HCT116 (cell line): ENCODE measurements at places on chromosomes 2 and 18. TPM values are rescaled to one million over a fixed set of nuclear protein-coding genes. Genes with fewer than 3 reads are reported as not detected.
A peak's percentile ranks its signal among the peaks of the same experiment; 100 is the strongest.

VWA3B gene
- 0.47 TPM for total RNA-seq

CNOT9 gene
- total RNA-seq: 65.7 TPM

HJURP gene
- total RNA-seq: 64.1 TPM

CDH19 gene
- total RNA-seq: not detected

ST6GAL2 gene
- not detected for total RNA-seq

CYRIA gene
- total RNA-seq: 0.44 TPM

CHST9 gene
- total RNA-seq: not detected

MAP3K19 gene
- total RNA-seq: not detected

HOXD8 gene
- total RNA-seq: 6.0 TPM

SP140 gene
- 2.6 TPM for total RNA-seq

SPATA3 gene
- not detected for total RNA-seq

UBE2F gene
- total RNA-seq: 32.8 TPM

BOLL gene
- not detected for total RNA-seq

- DNase-seq: no peak
Observed at GRCh38 chr2:45919711-45920111, 268.2 kb downstream of the PRKCE start.

- DNase-seq: no peak
Observed at GRCh38 chr2:46964835-46965560, 49.4 kb upstream of the MCFD2 start.

GRCh38 chr2:134564549-134564948, 154.3 kb downstream of the TMEM163 start:
- no peak for DNase-seq

- DNase-seq: no peak
Observed at GRCh38 chr18:4640349-4641012, 185.4 kb upstream of the DLGAP1 start.

DNA sequence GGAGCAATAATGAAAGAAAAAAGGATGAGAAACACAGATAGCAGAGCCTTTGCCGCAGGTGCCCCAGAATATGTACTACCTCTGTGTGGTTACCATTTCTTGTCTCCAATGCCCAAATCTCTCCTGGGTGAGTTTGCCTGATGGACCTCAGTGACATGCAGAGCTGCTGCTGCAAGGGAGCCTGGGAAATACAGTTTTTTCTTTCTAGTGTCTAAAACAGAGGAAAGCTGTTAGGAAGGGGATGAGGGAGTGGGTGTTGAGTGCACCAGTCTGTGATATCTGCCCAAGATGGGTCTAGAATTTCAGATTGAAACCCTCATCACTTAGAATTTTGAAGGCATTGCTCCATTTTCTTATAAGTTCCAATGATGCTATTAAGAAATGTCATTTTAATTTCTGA, 9.9 kb upstream of the MBOAT2 start:
- no peak for DNase-seq

GRCh38 chr18:74268933-74269620, 22.7 kb downstream of the CYB5A start:
- DNase-seq: no peak

- DNase-seq: no peak
Observed at GRCh38 chr2:45285771-45286390, 276.6 kb upstream of the SIX2 start.

DNA sequence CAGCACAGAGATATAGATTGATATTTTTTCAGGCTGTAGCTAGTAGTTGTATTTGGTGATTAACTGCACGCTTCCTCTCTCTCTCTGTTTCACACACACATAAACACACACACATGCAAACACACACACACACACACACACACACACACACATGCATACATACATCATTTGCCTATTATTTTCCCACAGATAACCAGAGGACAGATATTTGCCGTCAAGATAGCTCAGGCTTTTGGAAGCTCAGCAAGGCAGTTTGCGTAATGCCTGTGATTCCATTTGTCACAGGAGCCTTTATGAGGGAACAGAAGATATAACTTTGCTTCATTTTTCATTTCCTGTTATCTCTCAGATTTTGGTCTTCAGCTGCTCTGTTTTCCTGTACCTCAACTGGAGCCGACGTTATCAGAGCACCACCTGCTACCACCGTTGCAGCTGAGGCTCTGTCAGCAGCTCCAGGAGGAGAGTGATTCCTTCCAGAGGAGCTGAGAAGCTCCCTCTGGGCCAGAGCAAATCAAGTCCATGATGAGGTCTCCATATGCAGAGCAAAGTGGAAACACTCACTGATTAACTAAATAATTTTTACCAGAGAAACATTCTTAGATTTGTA, 341.9 kb upstream of the PIK3C3 start:
- DNase-seq: no peak

DNA sequence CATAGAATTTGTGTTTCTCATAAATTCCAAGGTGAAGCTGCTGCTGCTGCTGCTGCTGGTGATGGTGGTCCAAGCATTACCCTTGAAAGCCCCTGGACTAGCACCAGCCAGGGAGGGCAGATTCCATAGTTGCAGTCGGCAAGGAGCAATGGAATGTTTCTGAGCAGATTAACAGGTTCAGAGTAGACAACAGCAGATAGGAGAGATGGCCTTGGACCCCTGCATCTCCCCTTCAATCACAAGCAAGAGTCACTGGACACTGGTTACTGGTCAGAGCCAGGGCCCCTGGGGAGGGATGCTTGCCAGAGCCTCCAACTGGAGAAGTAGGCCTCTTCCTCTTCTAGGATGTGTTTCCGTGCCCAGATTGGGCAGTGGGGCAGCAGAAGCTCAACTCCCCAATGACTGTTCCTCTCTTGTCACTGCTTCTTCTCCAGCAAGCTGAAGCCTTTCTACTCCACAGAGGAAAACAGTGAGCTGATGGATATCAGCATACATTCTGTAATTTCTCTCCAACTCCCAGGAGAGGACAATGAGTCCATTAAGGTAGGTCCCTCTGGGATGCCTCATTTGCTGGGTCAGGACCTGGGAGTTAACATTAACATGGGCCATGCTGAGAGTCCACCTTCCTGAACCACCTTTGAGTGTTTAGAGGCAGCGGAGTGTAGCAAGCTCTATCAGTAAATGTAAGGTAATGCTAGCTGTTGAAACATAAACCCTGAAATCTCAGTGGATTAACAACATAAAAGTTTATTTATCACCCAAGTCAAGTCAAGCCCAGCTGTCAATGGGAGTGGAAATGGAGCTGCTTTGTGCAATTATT, 35.3 kb downstream of the MROH2A start:
- no peak for DNase-seq

DNA sequence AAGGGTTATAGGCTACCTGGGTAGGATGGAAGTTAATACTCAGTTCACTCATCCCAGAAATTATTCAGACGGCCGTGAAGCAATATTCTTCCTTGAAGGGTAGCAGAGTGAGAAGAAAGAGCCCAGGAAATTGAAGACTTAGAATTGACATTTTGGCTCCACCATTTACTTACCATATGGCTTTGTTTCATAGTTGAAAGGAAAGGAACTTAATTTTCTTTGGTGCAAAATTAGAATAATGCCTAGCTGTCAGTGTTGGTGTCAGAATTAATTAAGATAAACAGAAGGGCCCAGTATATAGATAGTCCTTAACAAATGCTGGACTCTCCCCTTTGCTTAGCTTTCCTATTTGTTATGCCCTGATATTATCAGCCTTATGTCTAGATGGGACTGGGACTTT, 263.2 kb downstream of the KCNJ3 start:
- DNase-seq: no peak

GRCh38 chr2:70397186-70397585, 95.3 kb upstream of the FAM136A start:
- DNase-seq: no peak

GRCh38 chr2:74439803-74440377, 1.8 kb downstream of the RTKN start:
- no peak for DNase-seq

DNA sequence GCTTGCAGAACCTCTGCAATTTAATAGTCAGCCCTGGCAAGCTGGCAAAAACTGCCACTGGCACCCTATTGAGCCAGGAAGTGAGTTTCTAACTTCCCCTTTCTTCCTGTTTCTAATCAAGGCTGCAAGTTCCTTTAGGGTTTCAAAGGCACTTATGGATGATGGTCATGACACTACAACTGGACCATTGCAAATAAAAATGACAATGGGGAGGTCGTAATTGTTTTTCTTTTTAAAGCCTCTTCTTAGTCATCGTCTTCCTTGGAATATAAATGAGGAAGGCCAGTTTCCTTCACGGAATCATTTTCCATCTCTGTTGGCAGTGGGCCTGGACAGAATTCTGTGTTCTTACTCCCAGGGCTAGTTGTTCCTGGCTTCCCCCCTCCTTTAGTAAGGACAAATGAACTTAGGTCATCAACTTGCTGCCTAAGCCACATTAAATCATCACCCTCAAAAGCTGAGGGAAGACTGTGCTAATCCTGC, 35.8 kb downstream of the SH3RF3 start:
- DNase-seq: no peak

DNA sequence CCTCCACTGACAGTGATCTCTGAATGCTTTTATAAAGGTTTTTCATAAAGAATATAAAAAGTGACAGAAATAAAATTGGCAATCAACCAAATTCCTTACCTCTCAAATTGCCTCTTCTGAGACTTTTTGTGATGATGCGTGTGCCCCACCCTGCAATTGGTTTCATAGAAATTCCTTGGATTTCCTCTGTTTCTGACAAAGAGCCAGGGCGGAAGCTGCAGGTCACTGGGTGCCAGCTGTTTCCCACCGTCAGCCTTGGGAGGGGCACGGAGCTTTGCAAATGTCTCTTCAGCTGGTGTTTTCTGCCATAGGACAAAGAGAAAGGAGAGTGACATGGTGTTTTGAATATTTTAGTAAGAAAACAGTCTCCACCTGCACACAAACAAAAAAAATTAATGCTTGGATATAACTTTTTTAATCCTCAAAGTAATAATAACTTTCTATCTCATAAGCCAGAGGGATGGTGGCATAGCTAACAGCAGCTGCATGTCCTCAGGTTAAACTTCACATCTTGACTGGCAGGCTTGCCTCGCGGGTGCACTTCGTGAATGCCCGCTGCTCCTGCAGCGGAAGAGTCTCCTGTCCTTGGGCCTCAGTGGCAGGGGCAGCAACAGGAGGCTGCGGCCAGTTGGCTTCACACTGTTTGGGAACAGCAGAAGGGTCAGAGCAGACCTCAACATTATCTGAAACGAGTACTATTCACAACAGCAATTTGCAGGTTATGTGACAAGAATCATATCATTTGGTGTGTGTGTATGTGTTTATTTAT, 24.7 kb downstream of the AGAP1 start:
- no peak for DNase-seq

DNA sequence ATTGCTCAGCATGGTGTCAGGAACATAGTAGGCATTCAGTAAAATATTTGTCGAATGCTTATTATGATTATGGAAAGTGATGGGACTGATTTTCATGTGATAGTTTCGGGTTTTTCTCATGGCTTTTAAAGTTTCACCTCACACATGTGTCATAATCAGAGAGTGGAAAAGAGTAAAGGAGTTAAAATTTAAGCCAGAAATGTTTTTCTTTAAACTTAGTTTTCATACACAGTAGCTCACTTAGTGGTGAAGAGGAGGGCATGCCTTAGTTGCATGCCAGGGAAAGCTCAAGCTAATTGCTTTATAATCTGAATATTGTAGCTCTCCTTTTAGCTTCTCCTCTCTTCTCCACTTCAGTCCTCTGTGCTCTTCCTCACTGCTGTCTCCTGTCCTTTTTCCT, 38.0 kb downstream of the EHBP1 start:
- no peak for DNase-seq

DNA sequence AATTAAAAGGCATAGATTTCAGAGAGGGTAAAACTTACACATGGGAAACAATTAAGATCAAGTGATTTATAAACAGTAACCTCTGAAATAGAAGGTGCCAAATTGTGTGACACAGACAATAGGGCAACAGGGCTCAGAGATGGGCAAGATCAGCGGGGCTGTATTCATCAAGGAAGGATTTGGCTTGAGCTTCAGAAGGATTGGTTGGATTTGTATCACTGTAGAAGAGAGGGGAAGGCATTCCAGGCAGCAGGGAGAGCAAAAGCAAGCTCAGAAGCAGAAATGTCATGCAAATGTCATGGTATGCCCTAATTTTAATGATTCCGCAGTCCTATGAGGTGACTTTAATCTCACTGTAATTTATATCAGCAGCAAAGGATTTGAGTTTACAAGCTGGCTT, 415.0 kb upstream of the NRP2 start:
- no peak for DNase-seq

- no peak for DNase-seq
Observed at GRCh38 chr2:105432749-105433148, 33.9 kb upstream of the FHL2 start.

DNA sequence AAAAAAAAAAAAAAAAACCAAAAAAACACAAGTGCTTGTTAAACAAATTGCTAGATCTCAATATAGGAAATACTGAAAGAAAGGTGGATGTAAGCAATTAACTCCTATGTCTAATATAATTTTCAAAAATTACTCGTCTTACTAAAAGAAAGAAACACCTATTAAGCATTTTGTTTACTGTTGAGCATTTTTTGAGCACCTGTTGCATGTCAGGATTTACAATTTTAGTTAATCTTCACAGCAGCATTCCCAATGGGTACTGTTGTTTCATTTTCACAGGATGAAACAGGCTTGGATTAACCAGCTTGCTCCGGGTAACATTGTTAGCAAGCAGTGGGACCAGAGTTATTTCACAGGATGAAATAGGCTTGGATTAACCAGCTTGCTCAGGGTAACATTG, 4.8 kb downstream of the ZNF638 start:
- DNase-seq: no peak

- DNase-seq: no peak
Observed at GRCh38 chr2:86050301-86050700, 55.4 kb downstream of the POLR1A start.

DNA sequence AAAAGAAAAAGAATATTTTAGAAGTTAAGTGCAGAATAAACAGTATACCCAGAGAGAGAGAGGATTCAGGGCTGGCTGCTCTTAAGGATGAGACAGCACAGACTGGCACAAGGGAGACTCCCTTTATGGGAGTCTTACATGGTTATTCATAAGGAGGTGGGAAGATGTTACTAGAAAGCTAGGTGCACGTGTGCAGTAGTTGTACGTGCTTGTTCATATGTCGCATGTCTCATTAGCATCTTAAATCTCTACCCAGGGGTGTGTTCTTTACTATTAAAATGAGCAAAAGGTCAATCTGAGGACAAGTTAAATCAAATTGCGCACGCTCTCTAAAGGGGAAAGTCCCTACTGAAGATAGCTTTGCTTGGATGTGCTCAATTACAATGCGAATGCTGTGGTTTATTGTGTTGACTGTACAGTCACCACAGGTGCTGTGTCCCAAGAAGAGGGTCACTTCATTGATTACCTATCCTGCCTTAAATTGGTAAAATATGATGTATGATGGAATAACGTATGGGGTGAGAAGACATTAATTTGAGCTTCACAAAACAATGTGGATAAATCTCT, 368.0 kb upstream of the SPHKAP start:
- DNase-seq: no peak

GRCh38 chr2:56209701-56210100, 25.9 kb downstream of the CCDC85A start:
- DNase-seq: no peak

DNA sequence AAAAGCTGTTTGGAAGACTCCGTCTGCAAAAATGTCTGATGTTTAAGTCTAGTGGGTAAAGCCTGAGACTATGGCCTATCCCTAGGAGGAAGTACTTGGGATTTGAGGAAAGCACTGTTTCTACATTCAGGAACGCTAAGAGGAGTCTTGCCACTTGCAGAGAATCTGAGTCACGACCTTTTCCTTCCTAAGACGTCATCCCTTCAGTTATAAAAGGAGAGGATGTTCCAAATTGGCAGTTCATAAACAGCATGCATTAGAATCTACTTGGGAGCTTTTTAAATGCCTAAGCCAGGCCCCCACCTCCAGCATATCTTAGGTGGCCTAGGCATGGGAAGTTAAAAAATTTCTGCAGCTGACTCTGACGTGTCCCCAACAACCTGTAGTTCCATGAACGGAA, 125.9 kb downstream of the TTC32 start:
- no peak for DNase-seq

GRCh38 chr18:22223254-22223964, 54.0 kb downstream of the GATA6 start:
- DNase-seq: peak; percentile 69
